EL (cell line): ENCODE measurements at places on chromosomes 2 and 18.

- no peak for DNase-seq
Observed at GRCh38 chr2:100272841-100273329, 49.4 kb downstream of the LONRF2 start.

- DNase-seq = no peak
Observed at GRCh38 chr2:240512666-240513535, 44.9 kb downstream of the ANKMY1 start.

DNA sequence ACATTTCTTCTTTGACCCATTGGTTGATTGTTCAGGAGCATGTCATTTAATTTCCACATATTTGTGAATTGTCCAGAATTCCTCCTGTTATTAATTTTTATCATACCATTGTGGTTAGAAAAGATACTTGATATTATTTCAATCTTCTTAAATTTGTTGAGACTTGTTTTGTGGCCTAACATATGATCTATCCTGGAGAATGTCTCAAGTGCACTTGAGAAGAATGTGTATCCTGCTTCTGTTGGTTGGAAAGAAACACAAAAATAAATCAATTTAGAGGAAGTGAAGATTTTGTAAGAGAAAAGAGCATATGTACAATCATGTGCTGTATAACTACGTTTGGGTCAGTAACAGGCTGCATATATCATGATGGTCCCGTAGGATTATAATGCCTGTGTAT, 118.6 kb upstream of the CDC42EP3 start:
- no peak for DNase-seq

DNA sequence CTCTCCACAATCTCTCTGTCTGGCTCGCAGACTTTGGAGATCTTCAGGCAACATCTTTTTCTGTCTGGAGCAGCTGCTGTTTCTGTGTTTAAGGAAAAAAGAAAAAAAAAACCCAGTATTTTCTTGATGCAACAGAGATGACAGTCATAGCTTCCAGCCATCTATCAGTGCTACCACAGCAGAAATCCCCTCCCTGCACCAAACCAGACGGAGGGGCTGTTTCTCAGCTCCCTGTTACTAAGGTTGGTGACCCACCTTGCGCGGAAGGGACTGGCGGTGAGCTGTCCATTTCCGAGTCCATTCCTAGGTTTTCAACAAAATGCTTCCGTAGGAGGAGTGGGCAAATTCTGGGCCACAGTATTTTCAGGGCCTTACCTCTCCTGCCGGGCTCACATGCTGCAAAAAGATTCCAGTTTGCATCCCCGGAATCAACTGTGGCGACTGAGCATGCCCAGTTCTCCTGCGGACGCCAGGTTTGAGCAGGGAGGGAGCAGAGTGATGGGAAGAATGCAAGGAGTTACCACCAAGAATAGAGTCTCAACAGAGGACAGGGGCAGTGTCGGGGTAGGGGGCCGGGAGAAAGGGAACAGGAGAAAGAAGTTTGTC, 1.2 kb downstream of the SLC4A10 start:
- no peak for DNase-seq

DNA sequence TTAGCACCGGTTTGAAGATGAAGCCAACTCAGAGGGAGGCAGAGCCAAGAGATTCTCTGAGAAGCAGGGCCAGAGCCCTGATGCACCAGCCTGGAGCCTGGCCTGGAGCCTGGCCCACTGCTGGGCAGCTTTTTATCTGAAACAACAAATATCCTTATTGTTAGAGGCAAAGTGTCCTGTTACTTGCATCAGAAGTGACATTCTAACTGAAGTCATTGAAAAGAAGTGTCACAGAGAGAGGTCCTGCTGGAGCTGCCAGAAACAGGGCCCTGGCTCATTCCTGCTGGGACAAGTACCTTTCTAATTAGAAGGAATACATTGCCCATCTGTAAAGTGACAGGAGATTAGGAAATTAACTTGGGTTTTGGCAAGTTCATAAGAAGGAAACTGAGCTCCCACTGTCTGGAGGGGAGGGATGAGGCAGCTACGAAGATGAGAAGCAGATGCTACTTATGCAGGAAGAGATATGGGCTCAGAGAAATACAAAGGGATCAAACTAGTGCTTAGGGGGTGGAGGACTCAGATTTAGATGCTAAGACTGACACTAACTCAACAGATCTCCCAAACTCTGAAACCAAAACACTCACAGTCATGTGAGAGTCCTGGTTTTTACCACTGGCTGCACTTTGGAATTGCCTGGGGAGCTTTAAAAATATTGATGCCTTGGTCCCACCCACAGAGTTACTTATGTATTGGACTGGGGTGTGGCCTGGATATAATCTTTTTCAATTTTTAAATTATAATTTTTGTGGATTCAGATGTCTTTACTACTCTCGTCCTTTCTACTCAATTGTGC, 11.0 kb upstream of the HK2 start:
- DNase-seq = no peak

DNA sequence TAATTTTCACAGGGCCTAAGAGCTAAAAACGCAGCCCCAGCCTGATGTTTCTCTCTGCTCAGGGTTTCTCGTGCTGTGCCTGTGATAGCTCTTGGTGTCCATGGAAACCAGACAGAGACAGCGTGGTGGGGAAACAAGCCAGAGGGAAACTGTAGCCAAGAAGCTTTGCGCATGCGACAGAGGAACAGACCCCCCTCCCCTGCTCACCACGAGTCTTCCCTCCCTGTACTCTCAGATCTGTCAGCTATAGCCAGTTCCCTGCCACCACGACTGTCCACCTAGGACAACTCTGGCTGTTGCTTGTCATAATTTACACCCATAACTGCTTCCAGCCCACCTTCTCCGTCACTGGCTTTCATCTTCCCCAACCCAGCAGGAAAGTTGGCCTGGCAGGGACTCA, 13.2 kb upstream of the DNAJC27 start:
- DNase-seq = no peak

DNA sequence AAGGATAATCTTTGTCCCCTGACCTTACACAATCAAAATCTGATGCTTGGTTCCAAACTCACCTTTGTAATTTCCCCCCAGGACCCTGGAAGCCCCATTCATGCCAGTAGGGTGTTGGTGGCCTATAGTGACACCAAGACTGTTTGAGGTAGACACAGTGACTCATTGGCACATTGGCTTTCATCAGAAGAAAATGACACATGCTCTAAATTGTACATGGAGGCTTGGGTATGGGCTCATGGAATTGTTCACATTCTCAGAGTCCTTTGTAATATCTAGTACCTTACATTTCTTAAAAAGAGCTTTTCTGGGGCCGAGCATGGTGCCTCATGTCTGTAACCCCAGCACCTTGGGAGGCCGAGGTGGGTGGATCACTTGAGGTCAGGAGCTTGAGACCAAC, 61.2 kb upstream of the LRPPRC start:
- no peak for DNase-seq
